ENCODE measurements at places on chromosomes 5 and 9. TPM values are rescaled to one million over a fixed set of nuclear protein-coding genes. Genes with fewer than 3 reads are reported as not detected.

DNA sequence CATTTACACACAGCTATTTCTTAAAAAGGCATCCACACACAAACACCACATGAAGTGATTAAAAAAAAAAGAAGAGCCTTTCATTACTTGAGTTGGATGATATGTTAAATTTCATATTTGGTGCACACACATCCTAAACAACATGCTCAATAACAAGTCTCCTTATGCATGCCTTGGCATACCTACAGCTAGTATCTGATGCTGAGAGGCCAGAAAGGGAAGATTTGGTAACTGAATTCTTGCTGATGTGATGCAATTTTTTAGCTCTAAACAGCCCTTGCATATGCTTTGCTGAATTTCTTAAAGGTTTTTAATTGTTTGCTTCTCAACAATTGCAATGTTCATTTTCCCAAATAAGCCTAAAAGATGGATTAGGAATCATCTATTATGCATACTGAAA is 338.8 kb downstream of the ARL15 start:
- peak; percentile 21 for DNase-seq

DNA sequence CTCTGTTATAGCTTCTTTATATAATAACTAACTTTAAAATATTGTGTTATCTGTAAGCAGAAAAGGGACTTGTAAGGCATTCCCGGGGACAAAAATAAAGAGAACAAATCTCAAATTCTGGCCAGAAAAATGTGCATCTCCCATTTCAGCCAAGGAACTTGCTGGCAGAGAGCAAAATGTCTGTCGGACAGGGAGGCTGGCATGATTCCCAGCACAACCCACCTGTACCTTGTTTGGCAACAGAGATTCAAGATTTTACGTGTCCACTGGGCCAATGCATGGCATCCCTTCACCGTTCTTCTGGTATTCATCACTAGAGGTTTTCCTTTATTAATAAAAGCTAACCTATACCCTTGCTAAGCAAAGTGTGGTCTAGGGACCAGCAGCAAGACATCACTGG is 566.6 kb downstream of the PSAT1 start:
- DNase-seq, result no peak

Gene EMB
- 1.2 TPM for polyA plus RNA-seq

- DNase-seq, result no peak
These were observed 318.8 kb downstream of the FAM170A start for GRCh38 chr5:119948162-119948561.

- peak; percentile 16 for DNase-seq
These were observed 148.1 kb downstream of the NPR3 start for GRCh38 chr5:32859211-32859641.

DNA sequence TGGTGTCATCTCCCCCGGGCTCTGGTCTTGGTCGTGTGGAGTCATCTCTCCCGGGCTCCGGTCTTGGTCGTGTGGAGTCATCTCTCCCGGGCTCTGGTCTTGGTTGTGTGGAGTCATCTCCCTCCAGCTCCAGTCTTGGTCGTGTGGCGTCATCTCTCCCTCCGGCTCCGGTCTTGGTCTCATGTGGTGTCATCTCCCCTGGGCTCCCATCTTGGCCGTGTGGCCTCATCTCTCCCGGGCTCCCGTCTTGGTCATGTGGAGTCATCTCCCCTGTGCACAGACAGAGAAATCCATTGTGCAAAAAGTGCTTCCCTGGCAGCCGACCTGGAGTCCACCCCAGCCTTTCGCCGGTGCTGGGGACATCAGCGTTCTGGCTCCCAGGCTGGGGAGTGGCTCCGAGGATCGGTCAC is 91.1 kb upstream of the CACNA1B start:
- peak; percentile 19 for DNase-seq

DNA sequence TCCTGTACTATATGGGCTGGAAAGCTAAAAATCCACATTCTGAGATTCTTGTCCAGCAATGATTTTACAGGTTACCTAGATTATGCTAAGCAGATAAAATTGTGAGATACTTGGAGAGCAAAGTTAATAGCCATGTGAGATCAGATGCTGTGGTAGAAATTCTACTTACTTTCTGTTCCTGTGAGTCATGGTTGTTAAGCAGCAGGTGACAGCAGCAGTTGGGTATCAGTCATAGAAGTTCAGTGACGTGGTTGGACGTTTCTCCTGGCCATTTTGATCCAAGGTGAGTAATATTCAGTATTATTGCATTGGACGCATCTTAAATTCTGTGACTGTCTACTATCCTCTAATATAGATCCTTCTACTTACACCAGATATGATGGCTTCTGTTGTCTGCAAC is 524.5 kb downstream of the TMEM38B start:
- no peak for DNase-seq

Gene CCDC152
- 0.57 TPM for polyA plus RNA-seq

Gene LRRC14B
- polyA plus RNA-seq, result not detected

GRCh38 chr5:139133282-139133681 is 64.9 kb downstream of the SIL1 start:
- DNase-seq, result no peak

- no peak for DNase-seq
These were observed 1.1 kb downstream of the LARP1 start for GRCh38 chr5:154756009-154756867.

DNA sequence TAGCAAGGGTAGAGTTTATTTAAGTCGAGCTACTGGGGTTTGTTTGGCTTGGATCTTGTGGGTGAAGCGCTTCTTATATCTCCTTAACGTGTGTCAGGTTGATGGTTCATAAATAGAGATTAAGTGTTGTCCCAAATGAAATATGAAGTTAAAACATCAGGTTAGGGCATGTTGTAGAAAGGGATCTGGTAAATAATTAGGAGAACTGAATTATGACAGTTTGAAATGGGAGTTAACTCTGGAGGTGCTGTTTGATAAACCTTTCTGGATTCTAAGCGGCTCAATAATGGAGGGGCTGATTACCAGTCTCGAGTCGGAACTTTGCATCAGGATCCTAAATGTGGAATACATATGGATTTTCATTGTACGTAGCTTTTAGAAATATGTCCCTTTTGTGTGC is 717.0 kb upstream of the WWC1 start:
- DNase-seq, result no peak

Gene VLDLR
- polyA plus RNA-seq, result 8.3 TPM

DNA sequence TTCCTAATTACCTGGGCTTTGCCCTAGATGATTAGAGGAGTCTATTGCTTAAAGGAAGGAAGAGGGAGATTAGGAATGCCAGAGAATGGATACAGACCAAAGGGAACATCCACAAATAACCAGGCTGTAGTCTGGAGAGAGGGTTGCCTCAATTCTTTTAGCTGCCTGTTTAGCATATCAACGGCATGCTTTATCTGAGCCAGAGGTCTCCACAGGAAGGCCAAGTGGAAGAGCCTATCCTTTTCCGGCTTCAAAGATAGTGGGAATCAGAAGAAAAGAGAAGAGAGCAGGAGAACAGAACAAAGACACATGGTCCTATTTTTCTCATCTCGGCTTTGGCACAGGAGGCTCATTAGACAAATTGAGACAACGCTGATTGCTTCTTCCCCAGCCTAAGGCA is 142.4 kb downstream of the NMUR2 start:
- DNase-seq, result no peak

Gene LEAP2
- 0.36 TPM for polyA plus RNA-seq

GRCh38 chr9:96021551-96022444 is 146.3 kb downstream of the ERCC6L2 start:
- DNase-seq, result no peak

Gene PCAT7
- not detected for polyA plus RNA-seq

- DNase-seq, result no peak
These were observed 41.5 kb upstream of the FSD1L start for GRCh38 chr9:105406369-105406768.

- peak; percentile 47 for DNase-seq
These were observed 32.8 kb downstream of the ZNF474 start for GRCh38 chr5:122162100-122162638.

GRCh38 chr5:1254196-1254595 is 29.0 kb downstream of the SLC6A18 start:
- no peak for DNase-seq

DNA sequence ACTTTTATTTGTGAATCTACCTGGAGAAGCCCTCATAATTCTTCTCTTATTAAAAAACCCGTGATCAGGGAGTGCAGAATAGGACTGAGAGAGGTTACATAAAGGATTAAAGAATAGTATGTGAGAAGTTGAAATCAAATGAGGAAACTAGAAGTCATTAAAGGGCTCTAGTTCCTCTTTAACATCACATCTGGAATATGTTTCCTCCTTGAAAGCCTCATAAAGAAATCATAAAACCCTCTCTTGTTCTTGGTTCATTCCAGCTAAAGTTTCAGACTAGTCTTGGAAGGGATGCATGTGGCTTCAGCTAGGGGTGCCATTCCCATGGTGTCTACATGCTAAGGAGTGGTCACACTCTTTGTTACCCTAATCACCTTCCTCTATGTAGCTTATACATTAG is 5.7 kb upstream of the C5orf46 start:
- DNase-seq, result no peak

DNA sequence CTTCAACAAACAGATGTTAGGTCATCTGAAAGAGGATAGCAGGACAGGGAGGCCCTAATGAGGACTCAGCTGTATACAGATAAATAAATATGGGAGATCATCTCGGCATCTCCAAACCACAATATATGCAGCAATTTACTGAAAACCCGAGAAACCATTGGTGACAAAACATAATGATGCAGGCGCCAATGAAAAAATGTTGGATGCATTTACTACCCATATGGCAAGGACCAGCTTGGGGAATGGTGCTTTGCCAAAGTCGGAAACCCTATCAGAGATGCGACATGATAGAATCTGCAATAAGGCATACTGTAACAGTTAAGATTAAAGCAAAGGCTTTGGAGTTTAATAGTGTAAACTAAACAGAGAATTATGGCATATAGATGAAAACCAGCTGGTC is 92.0 kb downstream of the SNCAIP start:
- DNase-seq, result peak; percentile 33

DNA sequence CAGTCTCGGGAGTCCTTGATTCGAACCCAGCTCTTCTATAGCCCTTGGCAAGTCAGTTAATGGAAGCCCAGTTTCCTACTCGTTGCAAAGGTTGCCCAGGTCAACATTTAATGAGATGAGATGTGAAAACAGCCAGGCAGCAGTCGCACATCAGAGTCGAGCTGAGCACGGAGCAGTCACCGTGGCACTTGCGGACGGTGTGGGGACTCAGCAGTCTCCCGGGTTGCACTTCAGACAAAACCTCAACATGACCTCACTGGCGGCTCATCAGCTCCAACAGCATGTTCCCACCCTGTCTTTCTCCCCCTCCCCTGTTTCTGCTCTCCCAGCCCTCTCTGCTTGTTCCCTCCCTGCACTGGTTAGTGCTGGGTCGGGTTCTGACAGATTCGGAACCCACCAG is 35.8 kb downstream of the UBE2QL1 start:
- no peak for DNase-seq

GRCh38 chr9:38092200-38092524 is 23.1 kb upstream of the SHB start:
- DNase-seq, result no peak

Gene OR2S2
- 0.46 TPM for polyA plus RNA-seq
